Activated T-helper 2 cell treated with anti-CD3 and anti-CD28 coated beads, Interferon-gamma antibody, Interleukin-2, Interleukin-4, amounts not matched to agents 10 μg/mL and 5 μg/mL and 100 μg/mL, durations not matched to agents 14 hours and 24 hours and 36 hours (primary cell): ENCODE measurements at places on chromosomes 7 and 10.

GRCh38 chr7:55157764-55158105 lies 138.9 kb downstream of the EGFR start:
- no peak for DNase-seq

DNA sequence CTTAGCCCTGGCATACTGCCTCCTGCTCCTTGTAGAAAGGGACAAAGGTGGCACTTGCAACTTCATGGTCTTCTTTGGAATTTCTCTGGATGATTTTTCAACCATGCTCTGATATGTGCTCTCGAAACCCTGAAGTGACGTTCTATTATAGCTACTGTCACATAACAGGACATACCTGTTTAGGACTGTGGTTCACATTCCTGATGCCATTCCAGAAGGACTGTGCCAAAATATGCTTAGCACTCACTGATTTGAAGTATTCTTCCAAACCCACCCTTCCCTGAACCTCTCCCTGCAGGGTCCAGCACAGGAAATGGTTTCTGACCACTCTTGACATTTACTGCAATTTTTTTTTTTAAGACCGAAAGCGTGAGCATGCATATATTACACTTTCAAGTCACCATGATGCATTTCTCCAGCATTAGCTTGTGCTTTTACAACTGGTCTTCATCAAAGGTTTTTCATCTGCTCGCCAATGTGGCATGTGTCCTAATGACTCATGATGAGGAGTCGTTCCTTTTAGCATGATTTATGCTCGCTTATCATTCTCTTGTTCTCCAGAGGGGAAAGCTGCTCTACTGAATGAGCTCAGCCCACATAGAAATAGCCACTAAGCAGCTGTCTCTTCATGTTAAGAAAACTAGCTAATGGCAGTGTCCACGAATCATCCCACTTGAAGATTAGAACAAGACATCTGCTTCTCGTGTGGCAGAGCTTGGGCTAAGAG lies 135.2 kb downstream of the ADAM12 start:
- DNase-seq, result no peak

- DNase-seq, result no peak
Observed at GRCh38 chr7:149751043-149751775, 22.2 kb downstream of the ZNF467 start.

DNA sequence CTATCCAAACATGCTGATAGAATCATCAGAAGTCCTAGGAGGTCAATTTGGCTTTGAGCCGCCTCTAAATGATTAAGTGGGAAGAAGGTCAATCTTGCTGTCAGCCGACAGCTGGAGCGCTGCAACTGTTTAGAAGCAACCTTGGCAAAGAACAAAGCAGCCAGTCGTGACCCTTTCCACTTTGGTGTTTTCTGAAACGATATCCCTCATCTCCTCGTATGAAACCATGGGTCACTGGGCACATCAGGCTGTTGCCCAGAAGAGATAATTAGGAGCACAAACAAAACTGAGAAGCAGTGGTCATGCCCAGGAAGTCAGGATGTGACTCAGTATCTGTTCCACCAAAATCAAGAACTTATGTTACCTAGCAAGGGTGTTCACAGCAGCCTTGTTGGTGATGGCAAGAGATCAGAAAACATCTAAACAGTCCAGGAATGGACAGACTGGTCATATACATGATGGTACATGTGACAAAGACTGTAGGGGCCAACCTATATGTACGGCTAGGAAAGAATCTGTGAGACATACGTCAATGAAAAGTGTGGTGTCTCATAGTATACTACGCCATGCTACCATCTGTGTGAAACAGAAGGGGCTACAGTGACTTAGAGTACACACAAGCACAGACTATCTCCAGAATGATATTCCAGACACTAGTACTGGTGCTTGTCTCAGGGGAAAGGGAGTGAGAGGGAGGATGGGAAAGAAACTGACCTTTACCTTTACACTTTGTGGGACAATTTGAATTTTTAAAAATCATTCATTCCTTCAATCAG lies 22.4 kb downstream of the STN1 start:
- no peak for DNase-seq

DNA sequence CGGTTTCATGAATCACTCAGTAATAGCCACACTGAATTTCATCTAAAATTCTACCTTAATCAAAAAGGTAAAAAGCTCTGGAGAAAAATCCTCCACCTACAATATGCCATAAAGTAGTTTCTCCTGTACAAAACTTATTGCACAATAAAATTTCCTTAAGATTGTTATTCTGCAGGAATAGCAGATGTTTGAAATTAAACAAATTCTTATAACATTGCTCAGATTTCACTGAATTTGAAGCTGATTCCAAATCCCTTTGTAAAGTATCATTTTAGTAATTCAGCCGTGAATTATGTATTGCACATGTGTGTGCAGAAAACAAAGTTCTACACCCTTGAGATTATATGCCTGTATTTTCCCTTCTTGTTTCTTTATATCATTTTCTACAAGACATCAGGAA lies 123.8 kb downstream of the AMPH start:
- no peak for DNase-seq

- no peak for DNase-seq
Observed at GRCh38 chr7:13990319-13990983, 985 bp upstream of the ETV1 start.

DNA sequence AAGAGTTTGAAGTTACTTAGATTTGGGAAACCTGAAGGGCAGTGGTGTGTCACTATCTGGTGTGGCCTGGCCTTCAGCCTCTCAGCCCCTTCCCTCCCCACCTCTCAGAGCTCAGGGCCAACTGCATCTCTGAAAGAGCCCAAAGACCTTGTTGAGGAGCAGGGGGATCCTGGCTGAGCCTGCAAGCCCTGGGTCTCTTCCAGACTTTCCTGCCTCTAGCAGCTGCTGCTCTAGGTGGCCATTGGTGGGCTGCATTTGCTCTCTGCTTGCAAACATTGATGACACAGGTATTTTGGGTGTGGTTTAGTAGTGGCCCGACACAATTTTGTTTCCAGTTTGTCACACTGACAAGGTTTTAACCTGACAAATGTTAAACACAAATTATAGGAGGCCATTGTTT lies 3.1 kb upstream of the UPP1 start:
- no peak for DNase-seq

DNA sequence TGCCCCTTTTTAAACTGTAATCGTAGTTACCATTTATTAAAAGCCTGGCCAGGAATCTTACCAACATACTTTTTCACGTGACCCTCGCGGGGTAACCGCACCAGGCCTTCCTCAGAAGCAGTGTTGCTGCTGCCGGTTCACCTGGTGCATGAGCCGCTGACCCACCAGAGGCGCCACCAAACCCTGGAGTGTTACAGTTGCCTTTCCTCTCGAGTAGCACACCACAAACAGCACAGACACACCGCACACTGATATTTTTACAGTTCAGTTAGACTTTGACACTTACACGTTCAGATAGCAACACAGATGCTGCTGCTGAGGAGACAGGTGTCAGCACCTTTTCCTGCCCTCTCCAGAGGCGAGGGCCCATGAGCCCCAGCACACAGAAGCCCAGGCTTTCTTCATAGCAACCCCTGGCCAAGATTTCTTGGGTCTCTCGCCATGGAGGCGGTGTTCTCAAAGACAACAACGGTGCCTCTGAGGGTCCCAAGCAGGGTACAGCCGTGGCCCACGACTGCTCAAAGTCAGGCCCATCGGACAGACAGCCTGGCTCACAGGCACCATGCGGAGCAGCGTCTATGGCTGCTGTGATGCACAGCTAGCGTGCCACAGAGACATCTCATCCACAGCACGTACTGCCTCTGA lies 123.1 kb downstream of the DIP2C start:
- DNase-seq, result no peak

DNA sequence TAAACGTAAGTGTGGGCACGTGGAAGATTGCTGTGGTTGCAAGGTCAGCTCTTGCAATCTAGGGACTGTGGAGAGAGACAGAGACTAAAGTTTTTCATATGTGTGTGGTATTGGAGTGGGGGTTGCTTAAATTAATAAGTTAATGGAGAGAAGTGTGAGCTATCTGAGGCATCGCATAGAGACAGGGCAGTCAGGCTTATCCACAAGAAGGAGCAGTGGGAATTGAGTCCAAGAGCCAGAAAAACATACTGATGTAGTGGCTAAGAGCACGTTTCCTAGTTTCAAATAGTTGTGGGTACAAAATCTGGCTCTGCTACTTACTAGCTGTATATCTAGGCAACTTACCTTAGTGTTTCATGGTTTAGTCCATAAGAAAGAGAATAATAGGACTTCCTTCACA lies 65.8 kb downstream of the SORCS3 start:
- no peak for DNase-seq

GRCh38 chr7:149773446-149774236 lies at the start of gene ZNF467:
TSS of gene ZNF467 (minus strand) at chr7:149773588. CDS start at chr7:149771032, 2,556 bp downstream.
- DNase-seq, result no peak

GRCh38 chr10:52383088-52383487 lies 69.0 kb downstream of the DKK1 start:
- DNase-seq, result no peak

DNA sequence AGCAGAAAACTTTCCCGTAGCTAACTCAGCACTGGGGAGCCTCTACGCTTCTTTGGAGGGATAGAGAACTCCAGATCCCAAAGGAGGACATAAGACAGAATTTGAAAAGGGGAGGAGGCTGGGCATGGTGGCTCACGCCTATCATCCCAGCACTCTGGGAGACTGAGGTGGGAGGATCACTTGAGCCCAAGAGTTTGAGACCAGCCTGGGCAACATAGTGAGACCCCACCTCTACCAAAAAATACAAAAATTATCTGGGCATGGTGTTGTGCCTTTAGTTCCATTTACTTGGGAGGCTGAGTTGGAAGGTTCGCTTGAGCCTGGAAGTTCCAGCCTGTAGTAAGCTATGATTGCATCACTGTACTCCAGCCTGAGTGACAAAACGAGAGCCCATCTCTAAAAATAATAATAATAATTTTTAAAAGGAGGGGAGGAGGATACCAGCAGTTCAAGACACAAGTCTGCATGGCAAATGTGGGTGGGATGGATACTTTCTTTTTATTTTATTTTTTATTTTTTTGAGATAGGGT lies 165.9 kb upstream of the SH2B2 start:
- no peak for DNase-seq

- no peak for DNase-seq
Observed at GRCh38 chr10:110023785-110024465, 16.1 kb downstream of the ADD3 start.

- no peak for DNase-seq
Observed at GRCh38 chr10:108662975-108663374, 1260.3 kb downstream of the XPNPEP1 start.

DNA sequence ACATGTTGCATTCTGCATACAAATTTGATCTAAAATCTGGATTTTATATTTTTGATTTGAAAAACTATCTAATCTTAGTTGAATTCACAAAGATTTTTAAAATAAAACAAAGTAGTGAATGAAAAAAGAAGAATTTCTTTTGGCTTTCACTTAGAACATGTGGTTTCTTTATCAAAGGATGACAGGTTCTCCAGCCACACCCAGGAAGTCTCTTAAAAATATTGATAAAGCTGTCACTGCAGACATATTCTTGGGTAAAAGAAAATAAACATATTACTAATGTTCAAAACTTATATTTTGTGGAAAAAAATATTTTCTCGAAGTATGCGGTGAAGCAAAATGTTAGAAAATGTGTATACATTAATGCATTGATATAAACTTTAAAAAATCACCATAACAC lies 44.3 kb downstream of the ARL4A start:
- DNase-seq, result no peak

DNA sequence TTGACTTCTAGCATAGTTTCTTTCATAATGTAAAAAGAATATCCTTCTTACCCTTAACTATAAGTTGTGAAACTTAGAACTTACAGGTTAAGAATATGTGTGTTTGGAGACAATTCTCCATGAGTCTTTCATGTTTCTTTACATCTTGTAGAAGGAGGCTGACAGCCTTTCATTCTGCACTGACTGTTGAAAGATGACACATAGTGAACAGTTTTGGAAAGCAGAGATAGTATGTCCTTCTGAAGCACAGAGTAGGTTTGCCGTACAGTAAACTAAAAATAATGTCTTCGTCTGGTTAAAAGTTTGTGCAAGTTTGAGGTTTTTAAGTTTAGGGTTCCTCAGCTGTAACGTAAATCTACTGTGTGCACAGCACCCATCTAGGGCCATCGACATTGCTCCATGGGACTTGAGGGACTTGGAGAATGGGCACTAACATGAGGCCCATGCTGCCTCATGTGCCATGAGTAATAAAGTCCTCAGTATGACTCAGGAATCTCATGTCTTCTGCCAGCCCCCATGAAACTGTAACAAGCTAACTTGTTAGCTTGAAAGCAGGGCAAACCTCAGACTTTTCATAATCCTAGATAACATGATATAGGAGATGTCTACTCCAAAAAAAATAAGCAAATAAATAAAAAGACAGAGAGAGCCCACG lies 24.5 kb upstream of the ELAPOR2 start:
- DNase-seq, result no peak

GRCh38 chr10:12156367-12157123 lies 27.1 kb downstream of the SEC61A2 start:
- no peak for DNase-seq

DNA sequence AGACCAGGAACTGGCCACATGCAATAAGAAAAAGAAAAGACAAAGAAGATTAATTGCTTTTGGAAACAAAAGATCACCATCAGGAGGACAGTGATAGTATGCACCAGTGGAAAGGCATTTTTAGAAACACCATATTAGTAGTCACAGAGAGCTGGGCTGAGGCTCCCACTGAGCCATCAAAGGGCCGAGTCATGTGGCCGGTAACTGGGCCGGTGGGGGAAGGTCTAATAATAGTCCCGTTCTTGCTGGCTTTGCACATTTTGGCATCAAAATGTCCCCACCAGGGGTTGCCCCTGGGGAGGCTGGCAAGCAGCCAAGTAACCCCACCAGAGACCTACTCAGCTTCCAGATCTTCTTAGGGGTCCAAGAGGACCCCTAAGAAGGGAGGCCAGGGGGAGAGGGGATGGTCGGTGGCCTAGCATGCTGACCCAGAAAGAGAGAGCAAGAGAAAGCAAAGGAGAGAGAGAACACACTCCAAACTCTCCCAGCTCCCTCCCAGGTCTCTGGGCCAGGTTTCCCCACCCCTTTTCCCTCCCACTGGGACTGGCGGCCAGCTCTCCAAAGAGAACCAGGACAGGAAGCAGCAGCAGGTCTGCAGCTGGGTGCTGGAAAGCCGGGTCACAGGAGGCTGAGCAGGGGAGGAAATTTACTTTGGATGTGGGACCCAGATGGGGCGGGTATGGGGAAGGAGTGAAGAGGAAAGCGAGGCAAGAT lies 70.2 kb upstream of the FGFR2 start:
- no peak for DNase-seq
